ENCODE measurements at places on chromosomes 5 and 9.
A peak's percentile ranks its signal among the peaks of the same experiment; 100 is the strongest.

GRCh38 chr9:93902051-93902779 lies 52.9 kb downstream of the BARX1 start:
- no peak for DNase-seq

DNA sequence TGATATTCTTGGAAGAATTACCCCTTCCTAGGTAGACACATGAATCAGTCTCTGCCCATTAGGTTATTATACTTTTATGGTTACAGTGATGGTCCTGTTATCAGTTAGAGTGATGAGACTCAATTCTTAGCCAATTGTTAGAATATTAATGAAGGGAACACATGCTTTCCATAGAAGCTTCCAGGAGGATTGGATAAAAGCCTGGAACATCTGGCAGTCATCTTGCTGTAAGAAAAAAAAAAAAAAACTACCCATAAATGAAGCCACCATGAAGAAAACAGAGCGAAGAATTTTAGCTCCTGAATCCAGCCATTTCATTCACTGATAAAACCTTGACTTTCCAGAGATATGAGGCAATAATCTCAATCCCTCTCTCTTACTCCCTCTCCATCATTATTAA lies 262.5 kb upstream of the GRIN3A start:
- no peak for DNase-seq

GRCh38 chr9:91775011-91775707 lies 174.9 kb downstream of the ROR2 start:
- DNase-seq: peak; percentile 23

DNA sequence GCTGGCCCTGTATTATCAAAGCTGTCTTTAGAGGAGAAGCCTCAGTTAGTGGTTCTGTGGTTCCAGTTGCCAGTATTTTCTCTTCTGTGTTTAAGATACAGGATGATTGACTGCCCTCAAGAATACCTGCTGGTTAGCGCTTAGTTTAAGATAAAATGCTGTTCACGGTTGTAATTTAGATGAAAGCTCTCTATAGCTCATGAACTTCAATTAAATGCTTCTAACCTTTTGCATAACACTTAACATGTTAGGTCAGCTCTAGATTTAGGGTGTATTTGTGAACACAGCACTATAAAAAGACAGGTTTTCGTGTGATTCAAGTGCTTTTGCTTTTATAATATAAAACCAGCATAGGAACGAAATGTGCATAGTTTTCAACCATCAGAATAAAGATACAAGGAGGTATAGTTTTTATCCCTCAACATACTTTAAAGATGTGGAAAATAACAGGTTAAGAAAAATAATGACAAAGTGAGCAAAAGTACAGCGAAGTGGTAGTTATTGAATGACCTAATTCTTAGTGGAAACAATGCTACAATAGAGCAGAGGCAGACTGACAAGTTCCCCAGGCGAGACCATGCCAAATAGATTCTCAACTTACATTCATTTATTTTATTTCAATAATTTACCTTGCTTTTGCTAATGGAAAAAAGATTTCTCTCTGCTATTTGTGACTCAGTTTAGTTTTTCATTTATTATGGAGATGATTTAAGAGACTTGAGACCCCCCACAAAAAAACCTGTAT lies 602.6 kb upstream of the DMAC1 start:
- DNase-seq: no peak

GRCh38 chr5:145465474-145466263 lies 369.5 kb downstream of the PRELID2 start:
- no peak for DNase-seq

- no peak for DNase-seq
Measured at GRCh38 chr5:138504799-138505198, 38.2 kb downstream of the ETF1 start.

GRCh38 chr9:87592554-87593358 lies 95.1 kb downstream of the DAPK1 start:
- DNase-seq: no peak

DNA sequence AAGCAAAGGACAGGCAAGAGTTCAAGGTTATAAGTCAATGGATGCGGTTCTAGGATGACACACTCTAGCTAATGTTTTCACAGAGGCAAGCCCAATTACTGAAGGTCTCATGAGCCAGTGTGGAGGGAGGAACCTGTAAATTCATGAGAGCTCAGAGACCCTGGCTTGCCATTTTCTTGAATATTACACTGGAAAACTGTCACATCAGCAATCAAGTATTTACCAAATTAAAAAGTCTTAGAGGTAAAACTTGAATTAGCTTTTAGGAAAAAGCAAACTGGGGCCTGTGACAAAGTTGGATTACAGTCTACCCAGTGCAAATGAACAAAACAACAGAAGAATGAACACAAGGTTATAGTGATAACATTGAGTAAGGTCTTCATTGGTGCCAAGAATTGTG lies 636.9 kb upstream of the TLE4 start:
- DNase-seq: no peak

- DNase-seq: no peak
Measured at GRCh38 chr9:107307331-107307730, 24.3 kb downstream of the RAD23B start.

DNA sequence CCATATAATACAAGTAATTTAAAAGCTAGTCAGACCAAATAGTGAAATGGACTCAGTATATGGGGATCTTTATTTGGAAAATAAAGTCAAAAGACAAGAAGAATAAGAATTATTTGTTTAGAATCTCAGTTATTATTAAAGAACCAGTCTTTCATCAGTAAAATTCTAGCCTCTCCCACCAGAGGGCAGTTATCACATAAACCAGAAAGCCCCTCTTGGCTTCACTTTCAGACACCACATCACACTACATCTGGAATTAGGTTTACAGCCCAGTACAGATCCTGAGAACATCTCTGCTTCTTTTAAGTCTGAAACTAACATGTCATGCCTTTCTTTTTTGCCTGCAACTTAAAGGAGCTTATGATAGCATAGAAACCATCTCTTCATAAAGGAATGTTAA lies 12.2 kb upstream of the HSPB3 start:
- DNase-seq: no peak

DNA sequence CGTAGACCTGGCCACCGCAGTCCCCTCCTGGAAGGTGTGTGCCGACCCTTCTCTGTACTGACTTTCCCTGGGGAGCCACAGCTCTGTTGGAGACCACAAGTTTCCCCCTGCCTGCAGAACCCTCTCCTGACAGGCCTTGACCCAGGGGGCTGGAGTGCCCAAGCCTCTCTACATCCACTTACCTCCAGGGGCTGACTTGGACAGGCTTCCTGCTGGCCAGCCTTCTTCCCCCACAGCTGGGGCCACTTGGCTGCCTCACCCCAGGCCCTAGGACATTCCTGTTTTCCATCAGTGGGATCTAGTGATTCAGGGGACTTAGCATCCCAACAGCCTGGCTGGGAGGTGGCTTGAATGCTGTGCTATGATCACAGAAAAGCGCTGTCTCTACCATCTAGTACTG lies 23.6 kb downstream of the COL15A1 start:
- DNase-seq: no peak

- DNase-seq: no peak
Measured at GRCh38 chr5:73031839-73032238, 76.0 kb downstream of the FCHO2 start.

DNA sequence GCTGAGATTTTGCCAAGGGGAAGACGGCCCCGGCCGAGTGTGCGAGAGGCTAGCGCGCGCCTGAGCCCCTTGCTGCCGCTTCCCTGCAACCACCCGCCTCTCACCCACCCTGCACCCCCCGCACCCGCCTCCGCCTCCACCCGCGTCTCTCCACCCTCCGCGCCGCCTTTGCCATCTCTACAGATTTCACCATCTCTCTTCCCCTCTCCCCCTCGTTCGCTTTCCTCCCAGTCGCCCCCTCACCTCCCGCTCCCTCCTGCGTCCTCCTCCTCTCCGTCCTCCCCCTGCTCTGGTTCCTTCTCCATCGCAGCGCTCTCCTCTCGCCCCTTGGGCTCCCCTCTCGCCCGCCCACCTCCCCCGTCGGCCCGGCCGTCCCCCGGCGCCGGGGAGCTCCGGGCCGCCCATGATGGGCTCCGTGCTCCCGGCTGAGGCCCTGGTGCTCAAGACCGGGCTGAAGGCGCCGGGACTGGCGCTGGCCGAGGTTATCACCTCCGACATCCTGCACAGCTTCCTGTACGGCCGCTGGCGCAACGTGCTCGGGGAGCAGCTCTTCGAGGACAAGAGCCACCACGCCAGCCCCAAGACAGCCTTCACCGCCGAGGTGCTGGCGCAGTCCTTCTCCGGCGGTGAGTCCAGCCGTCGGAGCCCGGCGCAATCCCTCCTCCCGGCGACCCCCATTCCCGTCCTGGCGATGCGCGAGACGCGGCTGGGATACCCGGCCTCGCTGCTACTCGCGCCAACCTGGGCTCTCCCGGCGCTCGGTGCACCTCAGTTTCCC lies at the start of gene PRDM12:
Gene PRDM12 (plus strand): TSS at position 344 of the 778 bp plus-strand sequence. CDS start 60 bp downstream, at position 404.
- DNase-seq: no peak

- DNase-seq: peak; percentile 89
Measured at GRCh38 chr9:36127652-36128244, 8.8 kb upstream of the GLIPR2 start.

- peak; percentile 31 for DNase-seq
Measured at GRCh38 chr5:38922199-38922598, 76.4 kb downstream of the OSMR start.

GRCh38 chr5:44774279-44774880 lies 34.4 kb upstream of the MRPS30 start:
- DNase-seq: peak; percentile 1

GRCh38 chr5:77080905-77081304 lies 6.2 kb downstream of the ZBED3 start:
- no peak for DNase-seq

DNA sequence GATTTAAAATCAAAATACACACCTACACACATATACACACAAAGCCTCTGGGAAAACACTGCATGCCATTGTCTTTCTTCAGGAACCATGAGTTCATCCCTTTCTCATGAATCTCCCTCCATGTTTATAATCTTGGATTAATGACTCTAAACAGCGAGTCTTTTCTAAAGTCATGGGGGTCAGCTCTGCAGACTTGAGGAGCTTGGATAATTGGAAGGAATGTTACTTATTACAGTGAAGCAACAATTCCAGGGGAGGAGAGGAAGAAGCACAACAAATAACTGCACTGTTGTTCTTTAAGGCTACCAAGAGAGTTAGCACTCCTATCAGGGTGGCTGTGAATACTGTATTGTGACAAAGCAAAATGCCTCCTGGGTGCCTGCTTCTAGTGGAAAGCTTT lies 444.7 kb downstream of the ANXA1 start:
- DNase-seq: no peak

GRCh38 chr9:104682642-104683041 lies 11.7 kb upstream of the OR13D1 start:
- DNase-seq: peak; percentile 39

DNA sequence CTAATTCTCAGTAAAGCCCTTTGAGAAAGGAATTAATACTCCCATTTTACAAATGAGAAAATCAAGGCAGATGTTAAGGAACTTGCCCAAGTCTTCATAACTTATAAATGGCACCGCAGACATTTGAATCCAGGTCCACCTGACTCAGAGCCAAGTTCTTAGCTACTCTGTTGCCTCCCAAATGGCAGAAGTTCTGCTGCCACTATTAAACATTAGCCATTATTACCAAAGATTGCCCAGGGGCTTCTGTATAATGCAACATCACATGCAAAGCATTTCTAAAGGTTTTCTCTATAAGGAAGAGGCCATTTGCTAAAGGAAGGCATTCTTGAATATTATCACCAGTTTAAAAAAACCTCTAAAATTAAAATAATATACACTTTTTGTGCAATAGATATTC lies 28.3 kb downstream of the TPD52L3 start:
- no peak for DNase-seq

GRCh38 chr5:28748446-28748845 lies 1710.1 kb upstream of the CDH9 start:
- no peak for DNase-seq

GRCh38 chr9:28899267-28899666 lies 1326.0 kb upstream of the C9orf72 start:
- DNase-seq: no peak

DNA sequence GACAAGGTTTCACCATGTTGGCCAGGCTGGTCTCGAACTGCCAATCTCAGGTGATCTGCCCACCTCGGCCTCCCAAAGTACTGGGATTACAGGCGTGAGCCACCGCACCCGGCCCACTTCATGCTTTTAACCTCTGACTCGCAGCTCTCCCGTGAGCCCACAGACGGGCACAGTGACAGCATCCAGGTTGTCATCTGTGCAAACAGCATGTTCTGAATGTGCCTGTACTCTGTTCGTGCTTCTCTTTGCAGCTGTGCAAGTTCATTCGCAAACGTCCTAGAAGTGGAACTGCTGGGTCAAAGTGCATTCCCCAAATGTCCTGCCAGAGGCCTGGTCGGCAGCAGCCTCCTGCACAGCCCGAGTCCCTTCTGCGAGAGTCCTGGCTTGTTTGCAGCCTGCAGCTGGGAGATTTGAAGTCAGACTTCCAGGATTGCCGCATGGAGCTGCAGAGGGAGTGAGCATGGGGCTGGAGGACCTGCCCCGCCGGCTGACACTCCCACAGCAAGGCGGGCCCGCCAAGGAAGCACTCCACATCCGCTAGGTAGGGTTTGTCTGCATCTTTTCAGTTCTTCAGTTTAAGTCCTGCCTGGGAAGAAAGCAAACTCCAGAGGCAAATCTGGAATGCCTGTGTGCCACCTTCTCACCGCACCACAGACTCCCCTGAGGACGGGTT lies 3.4 kb downstream of the BRD3OS start:
- no peak for DNase-seq

GRCh38 chr9:124869466-124869985 lies 7.6 kb downstream of the ARPC5L start:
- DNase-seq: peak; percentile 37

GRCh38 chr5:142876817-142877216 lies 106.6 kb downstream of the ARHGAP26 start:
- DNase-seq: peak; percentile 51

GRCh38 chr5:109484597-109484996 lies 74.8 kb upstream of the PJA2 start:
- DNase-seq: peak; percentile 11

DNA sequence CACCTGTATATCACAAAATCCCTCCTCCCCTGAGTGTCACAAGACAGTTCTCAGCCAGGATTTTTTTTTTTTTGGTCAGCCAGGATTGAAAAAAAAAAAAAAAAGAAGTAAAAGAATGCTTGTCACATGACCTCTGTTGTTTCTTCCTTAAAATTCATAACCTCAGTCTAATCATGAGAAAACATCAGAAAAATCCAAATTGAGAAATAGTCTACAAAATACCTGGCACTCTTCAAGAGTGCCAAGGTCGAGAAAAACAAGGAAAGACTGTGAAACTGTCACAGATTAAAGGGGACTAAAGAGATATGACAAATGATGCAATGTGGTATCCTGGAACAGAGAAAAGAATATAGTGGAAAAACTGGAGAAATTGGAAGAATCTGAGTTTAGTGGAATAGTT lies 58.5 kb upstream of the SUB1 start:
- peak; percentile 50 for DNase-seq

Data from inflammatory macrophage (primary cell).